Adipocyte (in vitro differentiated cells): ENCODE measurements at places on chromosomes 5 and 9.

DNA sequence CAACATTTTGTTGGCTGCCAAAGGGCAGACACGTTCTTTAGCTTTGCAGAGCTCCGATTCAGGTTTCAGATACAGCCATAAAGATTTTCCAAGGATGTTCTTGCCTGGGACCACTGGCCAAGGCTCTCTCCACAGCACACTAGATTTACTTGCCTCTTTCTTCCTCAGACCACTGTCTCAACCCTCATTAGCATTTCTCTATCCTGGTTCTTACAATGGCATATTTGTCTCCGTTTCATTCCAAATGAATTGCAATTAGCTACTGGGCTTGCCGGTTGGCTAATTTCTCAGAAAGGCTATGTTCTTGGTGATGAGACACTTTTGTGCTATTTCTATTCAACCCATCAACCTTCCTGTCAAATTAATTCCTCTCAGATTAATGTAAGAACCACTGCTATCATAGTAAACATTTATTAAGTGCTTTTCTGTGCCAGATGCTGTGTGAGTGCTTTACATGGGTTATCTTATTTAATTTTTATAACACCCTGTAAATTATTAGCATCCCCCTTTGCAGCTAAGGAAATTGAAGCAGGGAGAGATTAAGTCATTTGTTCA lies 118.4 kb upstream of the NR3C1 start:
- DNase-seq: no peak

DNA sequence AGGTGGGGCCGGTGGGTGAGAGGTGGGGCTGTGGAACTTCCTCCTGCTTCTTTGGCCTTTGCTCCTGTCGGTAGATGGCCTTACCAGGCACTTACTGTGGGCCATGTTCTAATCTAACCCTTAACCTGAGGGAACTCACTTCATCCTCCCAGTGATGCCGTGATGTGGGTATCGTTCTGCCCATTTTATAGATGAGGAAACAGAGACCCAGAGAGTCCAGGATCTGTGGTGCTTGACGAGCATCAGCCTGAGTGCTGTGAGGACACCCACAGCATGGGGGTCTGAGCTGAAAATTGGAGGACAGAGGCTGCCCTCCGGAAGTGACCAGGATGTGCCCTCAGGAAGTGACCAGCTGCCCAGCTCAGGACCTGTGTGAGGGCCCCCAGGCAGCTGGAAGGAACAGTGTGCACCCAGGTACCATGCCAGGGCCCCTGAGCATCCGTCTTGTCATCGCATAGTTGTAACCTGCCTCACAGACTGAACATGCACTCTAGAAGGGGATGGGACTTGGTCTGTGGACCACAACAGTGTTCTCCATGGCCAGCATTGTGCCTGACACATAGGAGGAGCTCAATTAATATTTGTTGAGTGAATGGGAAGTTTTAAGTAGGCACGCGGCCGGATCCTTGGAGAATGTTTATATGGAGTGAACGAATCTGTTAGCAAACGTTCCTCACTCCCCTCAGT lies 8.5 kb downstream of the NEK6 start:
- DNase-seq: no peak

DNA sequence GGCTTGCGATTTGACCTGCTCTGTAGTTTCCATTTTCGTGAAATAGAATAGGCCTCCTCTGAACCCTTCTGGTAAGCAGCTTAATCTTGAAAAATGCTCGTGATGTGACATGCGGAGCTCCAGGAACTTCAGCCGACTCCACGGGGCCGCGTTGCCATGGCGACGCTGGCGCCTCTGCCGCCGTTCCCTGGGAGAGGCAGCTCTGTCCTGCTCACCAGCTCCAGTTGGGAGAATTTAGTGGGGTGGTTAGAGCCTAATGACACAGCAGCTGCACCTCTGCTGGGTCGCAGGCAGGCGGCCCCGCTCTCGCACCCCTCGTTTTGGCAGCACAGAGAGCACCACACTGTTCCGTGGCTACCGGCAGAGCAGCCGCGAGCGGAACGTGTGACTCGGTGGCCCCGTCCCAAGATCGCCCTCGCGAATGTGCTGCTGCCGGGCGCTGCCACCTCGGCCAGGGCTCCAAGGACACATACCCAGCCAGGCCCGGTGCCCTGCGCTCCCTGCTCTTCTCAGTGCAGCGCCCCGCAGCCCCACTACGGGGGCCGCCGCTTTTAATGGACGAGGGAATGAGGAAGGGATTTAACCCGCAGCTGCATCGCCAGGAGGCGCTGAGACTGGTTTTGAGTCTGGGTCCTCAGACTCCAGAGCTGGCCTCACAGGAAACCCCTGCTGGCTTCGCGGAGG lies 131.2 kb upstream of the LMX1B start:
- DNase-seq: peak; percentile 79

DNA sequence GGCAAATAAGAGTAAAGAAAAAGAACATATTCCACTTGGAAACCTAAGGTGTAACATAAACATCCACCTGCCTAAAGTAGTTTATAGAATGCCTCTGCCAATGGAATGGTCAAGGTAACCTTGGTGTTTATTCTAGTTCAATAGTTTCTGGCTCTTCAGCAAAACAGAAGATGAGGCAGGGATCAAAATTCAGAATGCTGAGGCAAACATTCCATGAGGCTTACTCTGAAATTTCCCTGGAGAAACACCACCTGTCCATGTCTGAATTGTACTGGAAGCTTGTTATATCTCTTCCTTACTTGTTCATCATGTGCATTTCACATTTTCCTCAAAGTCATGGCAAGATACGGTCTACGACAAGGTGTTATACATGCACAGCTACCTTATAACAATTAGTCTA lies 1862.4 kb upstream of the ACO1 start:
- DNase-seq: no peak

GRCh38 chr5:72509401-72509800 lies 2.2 kb upstream of the ZNF366 start:
- no peak for DNase-seq

GRCh38 chr5:118628660-118629354 lies 359.5 kb downstream of the DTWD2 start:
- DNase-seq: peak; percentile 27

GRCh38 chr5:95730730-95731570 lies at the start of gene RHOBTB3:
Gene RHOBTB3 (plus strand): TSS chr5:95731336. CDS start chr5:95731683, 347 bp downstream.
- DNase-seq: peak; percentile 95

- DNase-seq: peak; percentile 75
Observed at GRCh38 chr5:179805529-179806249, 977 bp downstream of the MGAT4B start.

DNA sequence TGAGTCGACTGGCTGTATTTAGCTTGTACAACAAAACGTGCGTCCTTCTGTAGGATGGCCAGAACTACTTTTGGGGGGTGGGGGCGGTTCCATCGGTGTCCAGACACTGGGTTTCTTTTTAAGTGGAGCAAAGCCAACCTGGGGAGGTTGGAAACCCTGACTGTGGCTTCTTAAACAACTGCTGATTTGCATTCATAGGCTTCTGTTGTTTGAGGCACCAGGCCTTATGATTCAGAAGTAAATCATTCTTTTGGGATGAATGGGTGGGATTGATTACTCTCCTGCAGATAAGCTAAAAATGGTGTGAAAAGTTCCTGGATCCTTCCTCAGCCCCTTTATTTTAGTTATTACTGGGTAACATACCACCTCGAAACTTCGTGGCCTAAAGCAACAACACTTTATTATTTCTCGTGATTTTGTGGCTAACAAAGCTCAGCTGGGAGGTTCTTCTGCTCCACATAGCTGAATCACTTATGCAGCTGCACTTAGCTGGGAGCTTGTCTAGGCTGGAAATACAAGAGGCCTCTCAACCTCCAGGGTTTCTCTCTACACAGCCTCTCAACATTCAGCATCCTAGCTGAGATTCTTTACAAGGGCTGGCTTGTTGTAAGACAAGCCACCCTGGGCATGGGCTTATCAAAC lies 12.2 kb upstream of the SMIM32 start:
- DNase-seq: no peak

- DNase-seq: peak; percentile 24
Observed at GRCh38 chr9:23682891-23683431, 143.1 kb downstream of the ELAVL2 start.

DNA sequence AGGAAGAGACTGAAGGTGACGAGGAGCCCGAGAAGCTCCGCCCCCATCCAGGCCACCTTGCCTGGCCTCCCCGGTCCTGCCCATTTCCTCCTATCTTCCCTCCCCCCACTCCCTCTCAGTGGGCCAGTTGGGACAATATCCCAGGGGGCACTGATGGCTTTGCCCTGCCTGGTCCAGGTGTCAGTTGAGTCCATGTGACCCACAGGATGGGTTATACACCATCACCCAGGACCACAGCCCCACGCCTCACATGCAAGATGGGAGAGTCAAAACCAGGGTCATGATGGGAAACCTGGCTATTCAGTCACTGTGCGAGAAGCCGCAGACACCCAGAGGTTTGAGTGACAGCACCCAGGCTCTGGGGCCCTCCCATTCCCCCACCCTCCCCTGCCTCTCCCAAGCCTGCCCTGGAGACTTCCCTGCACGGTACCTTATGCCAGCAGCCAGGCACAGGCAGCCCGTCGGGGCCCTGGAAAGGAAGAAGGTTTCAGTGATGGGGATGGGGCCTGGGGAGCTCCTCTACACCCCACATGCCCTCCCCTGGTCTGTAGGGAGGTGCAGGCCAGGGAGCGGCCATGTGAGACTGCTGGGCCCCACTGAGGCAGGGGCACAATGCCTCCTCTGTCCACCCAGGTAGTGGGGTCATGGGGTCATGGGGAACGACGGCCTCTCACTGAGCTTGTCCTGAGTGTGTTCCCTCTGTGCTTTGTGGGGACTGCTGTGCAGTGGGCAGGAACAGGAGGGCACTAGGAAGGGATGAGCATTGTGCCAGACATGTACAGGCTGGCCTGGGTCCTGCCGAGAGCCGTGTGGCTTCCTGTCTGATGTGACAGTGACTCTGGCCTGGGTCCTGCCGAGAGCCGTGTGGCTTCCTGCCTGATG lies 6.3 kb upstream of the PHYKPL start:
- DNase-seq: no peak

DNA sequence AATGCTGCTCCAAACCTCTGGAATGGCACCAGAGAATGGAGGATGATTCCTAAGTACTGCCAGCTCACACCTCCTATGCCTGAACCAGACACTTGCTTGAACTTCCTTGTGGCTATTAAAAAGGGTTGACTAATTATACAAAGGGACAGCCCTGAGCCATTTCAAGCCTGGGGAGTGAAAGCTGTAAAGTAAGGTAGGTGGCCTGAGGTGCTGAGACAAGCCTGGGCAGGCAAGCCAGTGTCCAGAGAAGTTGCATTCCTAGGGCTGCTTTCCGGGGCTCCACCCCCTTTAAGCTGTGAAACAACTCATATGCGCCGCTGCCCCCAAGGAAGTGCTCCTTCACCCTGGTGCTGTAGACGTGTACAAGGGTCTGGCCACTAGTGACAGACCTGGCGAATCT lies 79.9 kb upstream of the SLC1A3 start:
- DNase-seq: no peak

GRCh38 chr5:133251296-133252132 lies 199.7 kb downstream of the HSPA4 start:
- no peak for DNase-seq

GRCh38 chr9:121975801-121976277 lies 117.3 kb downstream of the TTLL11 start:
- no peak for DNase-seq

DNA sequence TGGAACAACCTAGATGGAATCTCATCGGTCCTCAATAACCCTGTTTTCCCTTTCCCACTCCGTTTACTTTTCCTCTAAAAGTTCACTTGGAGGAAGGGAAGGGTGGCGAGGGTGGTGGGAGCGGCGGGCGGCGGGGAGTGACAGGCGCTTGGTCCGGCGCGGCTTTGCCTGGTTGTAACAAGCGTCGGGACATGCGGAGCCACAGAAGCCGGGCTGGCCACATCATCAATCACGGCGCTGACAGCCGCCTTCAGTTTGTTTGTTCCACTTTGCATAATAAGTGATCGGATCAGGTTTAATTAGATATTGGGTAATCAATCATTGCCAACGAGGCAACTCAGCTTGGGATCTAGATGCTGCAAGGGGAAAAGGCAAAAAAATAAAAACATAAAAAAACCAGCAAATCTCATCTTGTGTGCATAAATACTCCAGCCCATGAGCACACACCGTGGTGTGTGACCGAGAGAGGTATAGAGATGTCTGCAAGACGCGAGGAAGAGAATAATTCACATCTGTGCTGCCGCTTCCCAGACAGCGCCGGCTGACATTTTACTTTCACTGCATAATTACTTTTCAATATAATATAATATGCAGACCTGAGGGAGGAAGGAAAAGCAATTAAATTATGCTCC lies 396.2 kb upstream of the IRX4 start:
- DNase-seq: no peak

DNA sequence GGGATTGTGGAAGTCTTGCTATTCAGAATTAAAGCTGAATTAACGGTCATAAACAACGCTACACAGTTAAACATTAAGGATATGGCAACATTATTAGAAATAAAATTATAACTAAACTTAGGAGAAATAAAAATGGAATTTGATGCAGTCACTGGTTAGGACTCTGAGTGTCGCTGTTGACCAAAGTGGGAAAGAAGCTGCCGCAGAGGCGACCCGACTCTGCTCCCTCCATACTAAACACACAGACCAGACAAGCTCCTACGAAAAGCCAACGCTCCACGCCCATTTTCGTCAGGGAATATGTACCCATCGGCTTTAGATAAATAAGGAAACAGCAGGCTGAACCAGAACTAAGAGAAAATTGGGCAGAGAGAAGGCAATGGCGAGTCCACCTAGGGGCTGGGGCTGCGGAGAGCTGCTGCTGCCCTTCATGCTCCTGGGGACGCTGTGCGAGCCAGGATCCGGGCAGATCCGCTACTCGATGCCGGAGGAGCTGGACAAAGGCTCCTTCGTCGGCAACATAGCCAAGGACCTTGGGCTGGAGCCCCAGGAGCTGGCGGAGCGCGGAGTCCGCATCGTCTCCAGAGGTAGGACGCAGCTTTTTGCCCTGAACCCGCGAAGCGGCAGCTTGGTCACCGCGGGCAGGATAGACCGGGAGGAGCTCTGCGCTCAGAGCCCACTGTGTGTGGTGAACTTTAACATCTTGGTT lies at the start of gene PCDHGA5:
PCDHGA5 (plus strand) TSS at position 211 of the 709 bp plus-strand sequence; CDS start at position 380, 169 bp downstream.
- peak; percentile 5 for DNase-seq

GRCh38 chr9:113528088-113528487 lies 64.6 kb downstream of the RGS3 start:
- DNase-seq: no peak

GRCh38 chr9:2055203-2055658 lies 40.1 kb downstream of the SMARCA2 start:
- DNase-seq: no peak

GRCh38 chr9:94813379-94813778 lies 86.9 kb downstream of the AOPEP start:
- no peak for DNase-seq

DNA sequence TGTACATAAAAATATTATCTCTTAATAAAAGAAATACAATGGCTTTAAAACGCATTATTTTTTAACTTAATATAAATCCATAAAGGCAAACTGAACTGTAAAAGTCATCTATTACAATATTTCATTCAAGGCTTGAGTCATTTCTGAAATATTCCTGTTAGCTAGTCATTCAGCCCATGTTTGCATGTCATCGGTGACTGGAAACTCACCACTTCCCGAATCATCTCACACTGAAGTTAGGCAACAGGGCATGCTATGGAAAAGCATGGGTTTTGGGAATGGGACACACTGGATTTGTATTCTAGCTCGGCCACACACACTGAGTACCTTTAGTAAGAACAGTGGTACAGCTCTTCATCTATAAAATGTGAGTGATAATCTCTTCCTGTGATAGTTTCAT lies 691.1 kb upstream of the C9orf72 start:
- DNase-seq: peak; percentile 13

- no peak for DNase-seq
Observed at GRCh38 chr5:32339198-32339597, 26.5 kb upstream of the MTMR12 start.
